ENCODE measurements at places on chromosomes 16 and 17.

DNA sequence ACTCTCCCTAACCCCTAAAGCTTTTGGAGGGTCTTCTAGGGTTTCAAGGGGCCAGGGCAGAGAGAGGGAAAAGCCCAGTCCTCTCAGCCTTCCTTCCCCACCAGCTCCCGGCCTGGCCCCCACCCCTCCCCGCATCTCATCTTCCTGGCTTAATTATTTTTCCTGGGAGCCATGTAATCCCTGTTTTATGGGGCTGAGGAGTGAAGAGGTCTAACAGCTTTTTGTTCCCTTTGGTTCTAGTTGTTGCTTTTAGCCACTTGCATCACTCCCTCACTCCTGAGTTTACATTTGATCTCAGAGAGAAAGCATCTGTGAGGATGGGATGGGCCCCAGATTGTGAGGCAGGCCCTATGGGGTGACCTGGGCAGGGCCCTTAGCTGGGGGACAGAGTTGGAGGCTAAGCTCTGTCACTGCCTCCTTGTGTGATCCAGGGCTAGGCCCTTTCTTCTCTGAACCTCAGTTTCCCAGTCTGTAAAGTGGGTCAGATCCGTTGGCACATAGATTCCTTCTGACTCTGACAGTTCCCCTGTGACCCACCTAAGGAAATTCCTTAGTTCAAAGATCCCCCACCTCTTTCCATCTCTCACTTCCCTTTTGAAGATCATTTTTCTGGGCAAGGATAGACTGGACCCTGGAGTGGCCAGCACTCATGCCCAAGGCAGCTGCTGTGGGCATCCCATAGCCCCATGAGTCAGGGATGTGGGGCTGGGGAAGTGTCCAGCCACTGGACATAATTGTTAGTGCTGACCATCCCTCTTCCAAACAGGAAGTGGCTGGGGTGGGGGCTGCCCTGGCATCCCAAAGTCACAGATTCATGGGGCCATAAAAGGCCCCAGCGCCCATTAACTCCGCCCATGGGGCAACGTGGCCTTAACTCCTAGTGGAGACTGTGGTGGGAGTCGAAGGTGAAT lies 20.1 kb downstream of the UNC119 start:
- no peak for DNase-seq

- no peak for DNase-seq
Measured at GRCh38 chr17:39533891-39534290, 72.6 kb downstream of the CDK12 start.

- peak; percentile 27 for DNase-seq
Measured at GRCh38 chr17:44655983-44656710, at the start of gene MEIOC. Gene MEIOC (plus strand): TSS chr17:44656468. CDS start chr17:44656614, 146 bp downstream.

DNA sequence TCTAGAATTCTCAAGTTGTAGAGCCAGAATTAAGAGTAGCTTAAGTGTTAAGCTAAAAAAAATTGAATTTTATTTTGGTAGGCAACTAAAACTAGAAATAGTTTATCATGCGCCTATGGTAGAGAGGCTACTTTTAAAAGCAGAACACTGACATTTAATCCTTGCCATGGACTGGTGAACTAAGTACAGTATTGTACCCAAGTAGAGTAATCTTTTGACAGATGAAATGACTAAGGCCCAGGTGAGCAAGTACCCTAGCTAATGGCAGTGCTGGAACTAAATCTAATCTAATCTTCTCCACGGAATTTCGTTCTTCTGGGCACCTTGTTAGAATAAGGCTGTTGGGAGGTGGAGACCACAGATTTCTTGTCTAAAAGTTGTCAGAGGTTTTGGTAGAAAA lies 11.8 kb downstream of the RBL2 start:
- DNase-seq = no peak

DNA sequence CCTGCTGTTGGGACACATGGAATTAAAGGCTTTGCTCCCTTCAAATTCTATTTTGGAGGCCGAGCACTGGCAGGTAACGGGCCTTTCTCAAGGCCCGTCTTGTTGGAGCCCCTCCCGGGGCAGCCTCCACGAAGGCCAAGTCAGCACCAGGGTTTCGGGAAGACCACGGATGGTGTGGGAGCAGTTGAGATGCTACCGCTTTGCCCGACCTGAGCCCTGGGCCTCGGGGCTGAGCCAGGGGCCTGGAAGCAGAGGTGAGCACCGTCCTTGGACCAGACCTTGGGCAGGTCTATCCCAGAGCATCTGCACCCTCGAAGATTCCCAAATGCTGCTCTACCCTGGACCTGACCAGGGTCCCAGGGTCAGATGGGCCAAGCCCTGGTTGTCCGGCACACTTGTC lies 23.0 kb downstream of the C17orf100 start:
- DNase-seq = no peak

DNA sequence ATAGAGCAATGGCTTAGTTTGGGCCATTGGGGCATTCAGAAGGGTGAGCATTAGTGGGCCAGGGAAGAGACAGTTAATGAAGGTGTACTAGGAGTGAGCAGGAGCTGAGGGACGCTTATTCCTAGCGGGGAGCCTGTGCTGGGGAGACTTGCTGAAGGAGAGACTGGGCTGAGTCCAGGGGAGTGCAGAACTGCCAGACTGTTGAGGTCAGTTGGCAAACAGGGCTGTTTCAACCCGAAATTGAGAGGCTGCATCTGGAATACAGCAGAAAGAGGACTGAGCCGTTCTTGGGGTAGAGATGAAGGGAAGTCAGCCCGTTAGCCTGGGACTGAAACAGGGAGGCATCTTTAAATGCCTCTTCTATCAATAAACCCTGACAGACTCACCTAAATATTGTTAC lies 33.2 kb downstream of the MAP2K6 start:
- DNase-seq = no peak

- no peak for DNase-seq
Measured at GRCh38 chr16:71929048-71929447, 33.7 kb downstream of the IST1 start.

DNA sequence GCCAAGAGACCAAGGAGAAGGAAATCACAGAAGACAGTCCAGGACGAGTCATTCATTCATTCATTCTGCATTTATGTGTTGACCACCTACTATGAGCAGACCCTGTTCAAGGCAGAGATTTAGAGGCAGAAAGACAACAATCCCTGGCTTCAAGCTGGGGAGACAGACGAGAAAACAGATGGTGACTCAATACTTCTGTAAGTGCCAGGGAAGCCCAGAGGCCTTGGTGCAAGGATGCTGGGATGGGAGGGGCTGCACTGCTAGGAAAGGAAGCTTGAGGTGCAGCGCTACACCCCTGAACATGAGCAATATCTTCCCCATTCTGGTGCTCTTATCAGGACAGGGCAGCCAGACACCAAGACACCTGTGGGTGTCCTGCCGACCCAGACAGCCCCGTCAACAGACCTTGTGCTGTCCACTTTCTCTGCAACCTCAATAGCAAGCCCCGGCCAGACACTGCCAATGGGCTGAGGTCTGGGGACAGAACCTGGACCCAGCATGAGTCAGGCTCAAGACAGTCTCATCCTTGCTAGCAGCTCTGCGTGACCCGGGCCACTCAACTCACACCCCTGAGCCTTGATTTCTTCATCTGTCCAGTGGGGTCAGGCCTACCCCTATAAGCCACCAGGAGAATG lies 163.5 kb downstream of the COPRS start:
- no peak for DNase-seq

GRCh38 chr17:28513476-28513875 lies 7.3 kb downstream of the FOXN1 start:
- no peak for DNase-seq

DNA sequence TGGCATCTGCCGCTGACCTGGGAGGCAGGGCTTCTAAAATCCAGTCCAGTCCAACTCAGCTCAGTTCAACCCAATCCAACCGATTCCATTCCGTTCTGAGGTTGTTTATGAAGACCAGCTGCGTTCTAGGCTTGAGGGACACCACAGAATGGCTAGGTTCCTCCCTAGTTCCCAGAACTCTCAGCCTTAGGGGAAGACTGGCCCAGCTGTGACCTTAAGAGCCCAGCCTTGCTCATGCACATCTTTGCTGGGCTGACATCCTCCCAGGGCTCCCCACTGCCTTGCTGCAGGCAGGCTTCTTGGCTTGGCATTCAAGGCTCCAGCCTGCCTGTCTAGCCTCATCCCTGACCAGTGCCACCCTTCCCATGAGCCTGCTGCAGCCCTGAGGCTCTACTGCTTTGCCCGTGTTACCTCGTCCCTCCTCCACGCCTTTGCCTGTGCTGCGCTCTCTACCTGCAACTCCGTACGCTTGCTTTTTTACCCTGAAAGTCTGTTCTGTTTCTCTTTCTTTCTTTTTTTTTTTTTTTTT lies 7.9 kb downstream of the SLC12A3 start:
- no peak for DNase-seq

DNA sequence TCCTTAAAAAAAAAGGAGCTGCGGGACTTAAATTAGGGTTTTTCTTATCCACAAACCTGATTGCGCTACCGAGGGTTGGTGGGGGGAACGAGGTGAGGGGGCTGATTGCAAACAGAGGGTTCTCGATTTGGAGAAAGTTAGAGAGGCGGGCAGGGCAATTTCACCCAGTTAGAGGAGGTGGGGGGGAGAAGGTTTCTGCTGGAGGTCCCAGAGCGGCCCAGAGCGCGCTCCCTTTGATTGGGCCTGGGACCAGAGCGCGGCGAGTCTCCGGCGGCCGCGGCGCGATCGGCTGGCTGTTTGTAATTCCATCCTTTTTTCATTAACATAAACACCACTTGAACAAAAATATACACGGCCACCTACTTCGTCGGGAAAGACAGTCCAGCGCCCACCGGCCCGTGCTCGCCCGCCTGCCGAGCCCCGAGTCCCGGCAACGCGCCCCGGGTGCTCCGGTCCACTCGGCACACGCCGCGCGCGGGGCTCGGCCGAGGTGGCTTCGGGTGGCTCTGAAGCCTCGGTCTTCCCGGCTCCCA lies 13.3 kb upstream of the FOXF1 start:
- DNase-seq = no peak

- DNase-seq = no peak
Measured at GRCh38 chr17:15213381-15214087, 51.6 kb downstream of the PMP22 start.

Measured in progenitor cell of endocrine pancreas (in vitro differentiated cells).